ENCODE measurements at places on chromosomes 1 and 21.

- DNase-seq = no peak
Observed at GRCh38 chr1:228003461-228004330, 3.1 kb upstream of the WNT3A start.

DNA sequence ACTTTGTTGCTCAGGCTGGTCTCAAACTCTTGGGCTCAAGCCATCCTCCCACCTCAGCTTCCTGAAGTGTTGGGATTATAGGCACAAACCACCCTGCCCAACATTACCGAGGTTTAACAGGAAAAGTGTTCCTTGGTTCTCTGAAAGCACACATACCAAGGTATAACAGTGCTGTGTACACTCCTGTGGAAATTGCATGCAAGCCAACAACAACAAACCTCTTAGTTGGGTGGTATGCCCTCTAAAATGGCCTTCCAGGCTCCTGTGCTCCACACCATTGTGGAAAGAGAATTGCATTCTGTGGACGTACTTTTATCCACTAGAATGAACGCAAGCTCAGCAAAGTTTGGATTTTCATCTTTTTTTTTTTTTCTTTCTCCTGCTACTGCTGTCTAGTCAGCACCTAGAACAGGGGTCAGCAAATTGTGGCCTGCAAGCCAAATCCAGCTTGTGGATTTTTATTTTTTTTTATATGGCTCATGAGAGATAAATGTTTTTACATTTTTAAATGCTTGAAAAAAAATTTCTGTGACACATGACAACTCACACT is 192.2 kb upstream of the TNR start:
- no peak for DNase-seq

DNA sequence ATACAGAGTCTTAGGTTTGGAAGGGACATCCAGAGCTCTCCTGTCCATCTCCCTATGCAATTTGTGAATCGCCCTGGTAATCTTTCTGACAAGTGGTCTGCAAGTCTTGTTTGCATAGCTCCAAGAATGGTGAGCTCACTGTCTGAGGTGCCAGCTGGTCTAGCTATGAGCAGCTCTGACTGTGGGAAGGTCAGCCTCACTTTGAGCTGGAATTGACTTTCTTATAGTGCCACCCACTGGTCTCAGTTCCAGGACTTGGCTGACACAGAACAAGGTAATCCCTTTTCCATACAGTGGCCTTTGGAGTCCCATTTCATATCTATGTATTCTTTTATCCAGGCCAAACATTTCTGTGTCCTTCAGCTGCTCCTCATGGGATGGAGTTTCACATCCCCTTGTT is 95.6 kb upstream of the C8B start:
- no peak for DNase-seq

DNA sequence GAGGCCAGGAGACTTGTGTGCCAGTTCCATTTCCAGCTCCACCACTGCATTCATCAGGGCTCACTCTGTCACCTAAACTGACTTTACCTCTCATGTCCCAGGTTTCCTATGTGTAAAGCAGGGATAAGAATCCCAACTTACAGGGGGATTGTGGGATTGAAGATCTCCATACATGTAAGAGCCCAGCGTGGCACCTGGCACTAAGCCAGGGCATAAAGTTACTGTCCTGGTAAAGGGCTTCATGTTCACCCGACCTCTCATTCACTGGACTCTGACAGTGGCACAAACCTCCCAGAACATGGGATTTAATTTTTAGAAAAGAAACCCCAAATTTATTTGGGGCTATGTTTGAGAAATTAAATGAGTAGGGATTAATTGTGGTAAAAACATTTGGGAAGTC is 8.9 kb upstream of the IGFN1 start:
- DNase-seq = no peak

All from HL-60 (cell line).